ENCODE measurements at places on chromosomes 11 and 22. TPM values are rescaled to one million over a fixed set of nuclear protein-coding genes. Genes with fewer than 3 reads are reported as not detected.

GRCh38 chr22:46914481-46914880, 152.0 kb downstream of the TBC1D22A start:
- H3K27ac ChIP-seq: no peak overlapping the region
- no peak for DNase-seq
- no peaks in the 10 kb centered on the region for H3K4me1 ChIP-seq
- H3K27me3 ChIP-seq: no peaks in the 10 kb centered on the region
- H3K4me3 ChIP-seq: no peak overlapping the region

DLG2 gene
- 12.3 TPM for total RNA-seq

DNA sequence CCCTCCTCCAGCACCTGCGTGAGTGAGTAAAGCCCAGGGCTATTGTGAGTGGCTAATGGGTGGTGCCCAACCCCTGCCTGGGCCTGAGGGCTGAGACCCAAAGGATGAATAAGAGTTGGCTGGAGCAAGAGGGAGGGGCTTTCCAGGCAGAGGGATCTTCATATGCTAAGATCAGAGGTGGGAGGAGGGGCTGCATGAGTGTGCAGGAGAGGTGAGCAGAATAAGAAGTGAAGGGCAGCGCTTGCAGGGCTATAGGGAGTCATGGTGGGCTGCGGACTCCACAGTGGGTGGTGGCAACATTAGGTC, 3.9 kb downstream of the EMID1 start:
- no peak overlapping the region for H3K4me3 ChIP-seq
- H3K36me3 ChIP-seq: no peaks in the 10 kb centered on the region
- no peak for DNase-seq
- H3K4me1 ChIP-seq: no peaks in the 10 kb centered on the region
- H3K27ac ChIP-seq: no peak overlapping the region
- H3K27me3 ChIP-seq: no peaks in the 10 kb centered on the region

DNA sequence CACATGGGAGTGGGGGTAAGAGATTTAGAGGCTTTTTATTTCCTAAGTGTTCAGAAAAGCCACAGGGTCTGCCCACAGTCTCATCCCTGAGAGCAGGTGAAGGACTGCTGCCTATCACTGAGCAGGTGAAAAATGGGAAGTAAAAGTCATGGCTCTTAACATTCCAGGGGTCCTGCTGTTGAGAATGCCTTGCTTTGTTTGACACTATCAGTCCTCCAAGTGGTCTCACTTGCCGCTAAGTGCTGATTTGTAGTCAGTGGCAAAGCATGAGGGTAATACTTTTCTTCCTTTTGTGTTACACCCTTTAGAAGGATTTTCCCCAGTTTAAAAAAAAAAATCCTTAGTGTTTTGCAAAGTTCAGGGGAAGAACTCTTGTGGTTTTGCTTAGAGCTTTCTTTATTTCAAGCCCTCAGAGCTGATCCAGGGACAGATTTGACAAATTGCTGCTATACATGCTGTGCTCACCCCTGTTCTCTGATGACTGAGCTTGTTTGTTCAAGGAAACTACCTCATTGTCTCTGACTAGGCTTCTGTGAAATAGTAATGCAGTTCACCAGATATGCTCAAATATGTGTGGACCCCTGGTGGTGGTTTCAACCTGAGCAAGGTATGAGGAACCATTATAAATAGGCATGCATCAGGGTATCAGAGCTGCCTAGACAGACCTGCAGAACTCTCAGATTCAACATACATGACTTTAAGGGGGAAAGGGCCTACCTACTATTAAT, 141.0 kb downstream of the ARHGAP42 start:
- no peaks in the 10 kb centered on the region for H3K36me3 ChIP-seq
- no peaks in the 10 kb centered on the region for H3K4me1 ChIP-seq
- H3K27me3 ChIP-seq: no peaks in the 10 kb centered on the region
- DNase-seq: no peak

MAPK8IP2 gene
- 2.2 TPM for total RNA-seq
